ENCODE measurements at places on chromosomes 1 and 21. TPM values are rescaled to one million over a fixed set of nuclear protein-coding genes. Genes with fewer than 3 reads are reported as not detected.

- DNase-seq, result no peak
These were observed 7.5 kb upstream of the LORICRIN start for GRCh38 chr1:153251988-153252387.

GRCh38 chr1:16111771-16112595 lies 38.5 kb upstream of the FAM131C start:
- DNase-seq, result peak; percentile 53

DNA sequence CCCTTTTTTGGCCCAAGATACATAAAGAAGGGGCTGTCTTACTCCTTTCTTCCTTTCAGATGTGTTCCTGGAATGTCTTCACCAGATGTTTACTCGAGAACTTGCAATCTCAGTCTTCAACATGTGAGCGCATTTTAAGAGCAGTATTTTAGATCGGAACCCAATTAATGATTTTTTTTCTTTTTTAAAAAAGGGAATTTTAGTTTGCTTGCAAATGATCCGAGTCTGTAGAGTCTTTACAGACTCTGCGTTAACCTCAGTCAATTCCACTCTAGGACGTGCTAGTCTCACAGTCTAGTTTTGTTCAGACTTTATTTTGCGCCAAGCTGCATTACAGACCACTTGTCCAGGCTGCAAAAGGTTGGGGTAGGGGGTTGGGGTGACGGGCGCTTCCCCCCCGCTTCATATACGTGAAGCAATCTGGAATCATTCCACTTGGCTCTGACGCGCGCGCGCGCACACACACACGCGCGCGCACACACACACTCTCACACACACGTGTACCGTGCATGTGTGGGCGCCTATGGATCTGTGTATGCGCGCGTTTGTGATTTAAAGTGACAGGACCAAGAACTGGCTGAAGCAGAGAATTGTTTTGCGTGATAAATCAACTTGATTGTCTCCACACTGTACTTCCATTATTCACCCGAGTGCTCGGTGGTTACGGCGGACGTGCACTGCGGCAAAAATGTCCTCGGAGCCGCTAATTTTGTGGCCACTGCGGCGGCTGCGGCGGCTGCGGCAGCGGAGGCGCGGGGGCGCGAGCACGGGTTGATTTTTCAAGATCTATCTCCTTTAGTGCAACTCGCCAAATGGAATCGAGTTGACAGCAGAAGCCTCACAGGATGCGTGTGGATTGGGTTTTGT lies 25.6 kb upstream of the NFIA start:
- DNase-seq, result no peak

GRCh38 chr1:196515904-196516303 lies 92.3 kb downstream of the KCNT2 start:
- no peak for DNase-seq

DNA sequence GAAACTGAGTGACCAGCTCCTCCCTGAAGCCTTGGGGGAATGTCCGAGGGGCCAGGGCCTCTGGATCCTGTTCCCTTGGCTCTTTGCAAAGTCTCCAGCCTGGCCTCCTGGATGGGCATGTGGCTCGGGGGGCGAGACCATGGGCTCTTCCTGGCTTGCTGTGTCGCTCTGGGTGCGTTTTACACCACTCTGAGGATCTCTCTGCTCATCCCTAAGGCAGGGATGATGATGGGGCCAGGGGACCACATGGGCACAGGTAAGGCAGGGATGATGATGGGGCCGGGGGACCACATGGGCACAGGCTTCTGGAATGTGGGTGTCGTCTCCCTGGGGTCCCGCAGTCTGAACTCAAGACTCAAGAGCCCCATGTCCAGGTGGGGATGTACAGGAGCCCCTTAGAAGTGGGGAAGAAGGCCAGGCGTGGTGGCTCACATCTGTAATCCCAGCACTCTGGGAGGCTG lies 17.7 kb downstream of the TP73 start:
- no peak for DNase-seq

GRCh38 chr1:219058891-219059820 lies 114.5 kb upstream of the LYPLAL1 start:
- no peak for DNase-seq

The HMGCS2 gene
- not detected for polyA plus RNA-seq

Data from AG04450 (cell line).